ENCODE measurements at places on chromosomes 4 and X. TPM values are rescaled to one million over a fixed set of nuclear protein-coding genes. Genes with fewer than 3 reads are reported as not detected.

The RAB39B gene
- polyA plus RNA-seq: 1.6 TPM

The GPR50 gene
- polyA plus RNA-seq: not detected

The ADRA2C gene
- polyA plus RNA-seq: 0.90 TPM

The SERTM2 gene
- polyA plus RNA-seq: 0.30 TPM

The CNKSR2 gene
- 1.3 TPM for polyA plus RNA-seq

The MAGEA12 gene
- not detected for polyA plus RNA-seq

The IBSP gene
- 0.03 TPM for polyA plus RNA-seq

The FOXO4 gene
- 17.9 TPM for polyA plus RNA-seq

The ADGRG4 gene
- 7.9 TPM for polyA plus RNA-seq

The CXXC4 gene
- polyA plus RNA-seq: 16.6 TPM

The NKX3-2 gene
- 1.7 TPM for polyA plus RNA-seq

The PROM1 gene
- 22.5 TPM for polyA plus RNA-seq

The CT45A5 gene
- polyA plus RNA-seq: not detected

The GPC3 gene
- polyA plus RNA-seq: 75.8 TPM

The GAGE12E gene
- polyA plus RNA-seq: not detected

The MAGEA8 gene
- polyA plus RNA-seq: 0.12 TPM

The ITM2A gene
- 60.3 TPM for polyA plus RNA-seq

The OTUD6A gene
- not detected for polyA plus RNA-seq

The QDPR gene
- 72.9 TPM for polyA plus RNA-seq

The GPR173 gene
- 7.8 TPM for polyA plus RNA-seq

The MAOB gene
- polyA plus RNA-seq: 130 TPM

The CCNB3 gene
- polyA plus RNA-seq: 0.40 TPM

The CSAG3 gene
- not detected for polyA plus RNA-seq

The CFI gene
- 244 TPM for polyA plus RNA-seq

Measured in large intestine (tissue), 12 donors.